ENCODE measurements at places on chromosomes 4 and X.
A peak's percentile ranks its signal among the peaks of the same experiment; 100 is the strongest.

DNA sequence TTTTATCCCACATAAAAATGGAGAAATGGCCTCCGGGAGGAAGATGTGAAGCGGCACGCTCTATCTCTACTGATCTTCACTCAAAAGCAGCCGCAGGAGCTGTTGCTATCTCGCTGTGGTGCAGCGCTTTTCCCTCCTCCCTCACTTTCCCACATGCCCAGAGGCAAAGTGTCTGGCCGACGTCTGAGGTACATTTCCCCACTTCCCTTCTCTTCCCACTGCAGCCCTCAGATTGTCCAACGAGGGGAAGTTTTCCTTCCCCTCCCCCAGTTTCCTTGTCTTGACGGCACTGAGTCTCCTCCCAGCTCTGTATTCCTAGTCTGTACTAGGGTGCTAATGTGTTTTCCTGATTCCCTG lies 660 bp upstream of the COL25A1 start:
- no peak for DNase-seq

- no peak for DNase-seq
Observed at GRCh38 chrX:109940411-109940810, 62.5 kb upstream of the TMEM164 start.

GRCh38 chr4:86608757-86609375 lies 14.8 kb downstream of the PTPN13 start:
- DNase-seq, result no peak

DNA sequence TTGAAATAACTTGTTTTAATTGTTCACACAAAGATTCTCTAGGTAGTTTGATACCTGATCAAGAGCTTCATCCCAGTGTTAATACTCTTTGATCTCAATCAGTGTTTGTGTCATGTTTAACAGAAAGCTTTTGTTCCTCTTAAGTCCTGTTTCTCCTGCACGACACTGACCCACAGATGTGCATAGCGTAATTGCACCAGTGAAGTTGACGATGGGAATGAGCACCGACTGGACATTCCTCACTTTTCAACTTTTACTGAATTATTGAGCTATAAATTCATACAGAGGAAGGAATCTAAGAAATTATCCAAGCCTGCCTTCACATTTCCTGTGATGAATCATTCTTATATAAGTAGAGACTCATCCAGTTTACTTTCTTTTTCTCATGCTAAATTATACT lies 878.7 kb upstream of the TENM3 start:
- DNase-seq, result no peak

- DNase-seq, result no peak
Observed at GRCh38 chrX:118861338-118861737, 37.7 kb downstream of the ZCCHC12 start.

DNA sequence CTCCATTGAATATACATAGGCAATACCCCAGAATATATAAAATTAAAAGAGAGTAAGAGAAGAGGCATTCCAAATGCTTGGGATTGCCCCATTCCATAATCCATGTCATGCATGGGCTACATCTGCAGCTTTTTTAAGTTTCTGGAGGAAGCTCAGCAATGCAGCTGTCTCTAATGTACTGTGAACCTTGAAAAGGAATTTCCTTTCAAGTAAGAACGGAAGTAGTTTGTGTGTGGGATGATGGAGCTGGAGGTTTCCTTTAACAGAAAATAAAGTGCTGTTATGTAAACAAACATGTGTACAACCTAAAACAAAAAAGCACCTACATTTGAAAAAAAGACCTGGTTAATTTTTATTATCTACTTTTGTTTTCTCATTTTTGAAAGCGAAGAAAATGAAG lies 303.5 kb downstream of the BMPR1B start:
- no peak for DNase-seq

DNA sequence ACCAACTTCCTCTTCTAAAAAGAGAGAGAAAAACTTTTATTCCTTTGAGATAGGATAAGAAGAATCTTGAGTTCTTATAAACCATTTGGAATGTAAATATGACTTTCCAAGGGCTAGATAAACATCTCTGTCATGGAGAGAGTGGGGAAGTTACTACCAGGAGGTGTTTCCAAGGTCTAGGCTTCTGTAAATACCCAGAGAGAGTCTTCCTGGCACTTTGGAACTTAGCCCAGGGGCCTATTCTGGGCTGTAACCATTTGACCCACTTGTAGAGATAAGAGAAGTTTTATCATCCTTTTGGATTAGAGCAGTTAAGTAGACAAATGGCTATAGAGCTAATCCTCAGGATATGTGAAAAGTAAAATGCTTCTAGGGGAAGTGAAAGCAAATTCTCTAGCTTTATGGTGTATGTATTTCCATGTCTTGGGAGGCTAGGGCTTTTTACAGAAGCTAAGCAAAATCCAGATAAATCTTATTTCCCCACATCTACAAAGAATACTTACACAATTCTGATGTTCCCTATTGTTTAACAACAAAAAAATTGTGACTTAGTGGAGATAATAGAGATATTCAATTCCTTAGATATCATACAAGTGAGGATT lies 51.1 kb downstream of the MCUB start:
- no peak for DNase-seq

DNA sequence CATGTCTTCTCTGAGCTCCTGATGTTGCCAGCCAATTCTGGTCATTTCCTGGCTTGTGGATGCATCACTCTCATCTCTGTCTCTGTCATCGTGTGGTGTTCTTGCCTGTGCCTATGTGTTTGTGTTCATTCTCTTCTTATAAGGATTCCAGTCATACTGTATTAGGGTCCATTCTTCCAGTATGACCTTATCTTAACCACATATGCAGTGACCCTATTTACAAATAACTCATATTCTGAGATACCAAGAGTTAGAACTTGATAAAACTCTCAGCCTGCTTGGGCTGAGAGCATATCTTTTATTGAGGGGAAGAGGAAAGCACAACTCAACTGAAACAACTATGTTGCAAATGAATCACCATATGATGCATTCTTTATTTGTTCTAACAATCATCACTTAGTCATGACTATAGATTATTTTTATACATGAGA lies 189.0 kb upstream of the ANXA10 start:
- DNase-seq, result no peak

DNA sequence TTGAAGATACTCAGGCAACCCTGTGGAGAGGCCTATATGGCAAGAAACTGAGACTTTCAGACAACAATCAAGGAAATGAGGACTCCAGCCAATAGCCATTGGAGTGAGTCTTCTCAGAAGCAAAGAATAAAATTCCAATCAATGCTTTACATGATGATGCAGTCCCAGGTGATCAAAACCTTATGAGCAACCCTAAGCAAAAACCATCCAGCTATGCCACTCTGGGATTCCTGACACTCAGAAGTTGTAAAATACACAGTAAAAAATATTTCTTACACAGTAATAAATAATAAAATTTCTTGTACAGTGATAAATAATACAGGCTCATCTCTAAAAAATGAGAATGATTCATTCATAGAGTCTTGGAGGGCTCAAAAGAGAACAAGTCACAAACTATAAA lies 150.6 kb downstream of the IL15 start:
- no peak for DNase-seq

DNA sequence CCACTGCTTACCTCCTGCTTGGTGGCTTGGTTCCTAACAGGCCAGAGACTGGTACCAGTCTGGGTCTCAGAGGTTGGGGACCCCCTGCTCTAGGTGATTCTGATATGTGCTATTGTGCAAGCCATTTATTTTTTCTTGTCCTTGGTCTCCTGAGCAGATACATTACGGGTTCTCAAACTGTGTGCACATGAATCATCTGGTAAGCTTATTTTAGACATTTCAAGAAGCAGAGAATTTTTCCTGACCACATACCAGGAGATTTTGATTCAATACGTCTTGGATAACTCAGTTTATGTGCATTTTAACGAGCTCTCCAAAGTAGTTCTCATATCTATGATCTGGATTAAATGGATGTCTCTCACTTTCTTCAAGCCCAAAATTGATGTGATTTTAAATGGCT lies 77.2 kb downstream of the FHIP1A start:
- DNase-seq, result no peak

DNA sequence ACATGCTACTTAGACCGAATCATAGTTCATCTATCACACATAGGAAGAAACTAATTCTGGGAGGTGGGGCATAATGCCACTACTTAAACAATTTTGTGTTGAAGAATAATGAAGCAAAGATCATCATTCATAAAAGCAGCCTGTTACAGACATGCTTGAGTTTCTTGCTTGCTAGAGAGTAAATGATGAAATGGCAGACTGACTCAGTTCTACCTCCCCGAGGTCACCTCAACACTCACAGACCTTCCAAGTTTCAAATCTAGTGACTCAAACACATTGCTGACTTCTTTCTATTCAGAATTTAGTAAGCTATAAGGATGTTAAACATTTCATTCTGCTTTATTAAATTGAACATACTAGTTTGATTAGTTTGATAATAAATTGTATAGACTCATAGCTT lies 636.5 kb upstream of the FRG1 start:
- DNase-seq, result no peak

DNA sequence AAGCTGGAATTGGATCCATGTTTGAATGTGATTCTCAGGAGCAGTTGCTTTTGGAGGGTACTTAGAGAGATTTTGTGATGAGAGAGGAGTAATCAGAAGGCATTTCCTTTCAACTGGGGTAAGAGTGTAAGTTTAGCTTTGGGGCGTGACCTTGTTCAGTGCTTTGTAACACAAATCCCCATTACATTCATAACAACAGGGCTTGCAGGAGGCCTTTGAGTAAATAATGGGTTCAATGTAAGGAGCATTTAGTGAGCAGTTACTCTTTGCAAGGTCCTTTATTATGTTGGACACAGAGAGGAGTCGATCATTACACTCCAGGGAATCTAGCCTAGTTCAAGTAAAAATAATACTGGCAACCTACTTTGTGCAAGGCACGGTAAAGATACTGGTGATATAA lies 74.0 kb upstream of the AFF2 start:
- no peak for DNase-seq

- no peak for DNase-seq
Observed at GRCh38 chr4:151105454-151106032, 6.1 kb downstream of the RPS3A start.

DNA sequence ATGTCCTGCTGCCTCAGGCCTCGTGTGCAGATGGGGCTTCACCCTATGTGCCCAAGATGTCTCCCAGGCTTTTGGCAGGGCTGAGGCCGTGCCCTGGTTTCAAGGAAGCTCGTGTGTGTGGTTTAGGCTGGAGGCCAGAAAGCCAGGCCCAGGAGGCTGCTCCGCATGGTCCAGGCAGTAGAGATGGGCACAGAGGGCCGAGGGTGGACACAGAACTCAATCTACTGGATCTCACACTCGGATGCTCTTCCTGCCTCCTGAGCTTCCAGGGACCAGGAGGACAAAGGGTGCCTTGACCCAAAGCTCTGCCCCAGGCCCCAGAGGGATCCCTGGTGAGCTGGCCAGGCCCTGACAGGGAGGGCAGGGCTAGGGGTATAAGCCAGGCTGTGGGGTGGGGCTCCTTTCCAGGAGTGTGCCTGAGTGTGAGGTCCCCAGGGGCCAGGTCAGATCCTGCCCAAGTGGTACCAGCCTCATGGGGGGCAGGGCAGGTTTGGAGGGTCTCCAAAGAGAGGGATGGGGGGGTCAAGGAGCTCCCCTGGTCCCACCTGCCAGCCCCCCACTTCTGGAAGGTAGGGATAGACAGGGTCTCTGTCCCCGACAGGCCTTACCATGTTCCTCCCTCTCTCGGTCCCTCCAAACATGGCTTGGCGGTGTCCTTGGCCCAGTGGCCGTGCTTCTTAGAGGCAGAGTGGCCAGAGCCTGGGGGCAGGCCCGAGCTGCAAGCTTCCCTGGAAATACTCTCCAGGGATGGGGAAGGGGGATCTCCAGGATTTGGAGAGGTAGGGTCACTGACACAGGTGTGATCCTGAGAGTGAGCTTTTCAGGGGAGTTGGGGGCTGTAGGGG lies 23.8 kb downstream of the HTRA3 start:
- DNase-seq, result no peak

GRCh38 chr4:3022112-3022511 lies 52.2 kb downstream of the HTT-AS start:
- DNase-seq, result no peak

DNA sequence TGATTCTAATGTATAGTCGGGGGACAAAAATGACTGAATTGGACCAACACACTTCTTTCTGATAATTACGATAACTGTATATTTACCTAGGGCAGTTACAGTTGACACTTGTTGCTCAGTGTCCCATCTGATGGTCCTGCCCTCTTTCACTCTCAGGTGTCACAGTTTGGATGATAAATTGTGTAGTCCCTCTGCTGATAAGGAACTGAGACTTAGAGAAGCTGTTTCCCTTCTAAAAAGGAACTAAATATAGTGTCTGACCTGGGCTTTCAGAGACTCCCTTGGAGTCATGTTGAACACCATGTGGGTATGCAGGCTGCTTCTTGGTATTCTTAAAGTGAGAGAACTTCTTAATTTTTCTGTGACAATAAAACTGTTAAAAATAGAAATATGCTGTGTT lies 23.7 kb upstream of the PNPLA4 start:
- DNase-seq, result no peak

- DNase-seq, result peak; percentile 65
Observed at GRCh38 chr4:186104114-186104889, at the start of gene FAM149A. Gene FAM149A (plus strand): TSS chr4:186104704.

DNA sequence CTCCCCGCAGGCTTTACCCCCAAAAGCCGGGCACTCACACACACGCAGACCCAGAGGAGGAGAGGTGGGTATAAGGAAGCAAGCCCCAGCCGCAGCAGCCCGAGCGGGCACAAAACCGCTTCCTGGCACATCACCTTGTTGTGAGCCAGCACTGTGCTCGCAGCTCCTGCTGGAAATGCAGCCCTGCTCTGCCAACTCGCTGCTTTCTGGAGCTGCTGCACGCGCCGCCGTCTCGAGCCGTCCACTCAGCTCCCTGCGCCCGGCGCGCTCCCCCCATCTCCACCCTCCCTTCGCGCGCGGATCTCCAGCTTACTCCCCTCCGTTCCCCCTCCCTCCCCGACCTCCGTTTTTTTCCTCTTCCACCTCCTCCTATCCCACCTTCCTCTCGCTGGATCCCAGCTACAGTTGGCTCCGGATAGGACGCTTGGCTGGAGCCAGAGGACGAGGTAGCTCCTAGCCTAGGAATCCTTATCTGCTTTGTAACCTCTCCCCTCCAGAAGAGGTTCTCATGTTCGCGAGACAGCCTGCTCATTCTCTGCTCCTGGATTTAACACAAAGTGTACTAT lies at the start of gene SPOCK3:
Gene SPOCK3 (minus strand): TSS at position 179 of the 566 bp plus-strand sequence.
- DNase-seq, result peak; percentile 37

- DNase-seq, result no peak
Observed at GRCh38 chr4:14241574-14241973, 614.0 kb upstream of the BOD1L1 start.

DNA sequence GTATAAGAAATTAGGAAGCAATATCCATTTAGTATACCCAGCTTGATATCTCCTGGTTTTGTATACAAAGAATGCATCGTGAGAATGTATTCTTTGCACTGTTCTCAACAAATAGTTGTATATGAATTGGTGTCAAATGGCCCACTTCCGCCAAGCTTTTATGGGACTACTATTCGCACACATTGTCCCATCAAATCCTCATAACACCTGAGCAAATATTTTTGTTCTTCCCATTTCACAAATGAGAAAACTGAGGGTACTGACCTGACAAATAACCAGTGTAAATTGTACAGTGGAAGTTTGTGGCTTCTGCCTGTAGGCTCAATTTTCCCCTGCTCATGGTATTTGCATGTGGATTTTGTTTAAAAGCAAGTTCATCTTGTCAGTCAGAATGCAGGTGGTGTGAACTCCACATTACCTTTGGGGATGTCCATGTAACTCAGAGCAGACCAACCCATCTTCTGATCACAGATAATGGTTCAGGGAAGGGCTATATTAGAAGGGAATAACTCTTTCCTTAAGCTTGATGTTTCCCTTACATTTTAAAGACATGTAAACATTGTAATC lies 51.5 kb upstream of the FAM241A start:
- no peak for DNase-seq

- DNase-seq, result peak; percentile 24
Observed at GRCh38 chr4:2789793-2790582, 2.9 kb upstream of the SH3BP2 start.
